Peyer's patch (tissue), 4 donors: ENCODE measurements at places on chromosomes 2 and 18. TPM values are rescaled to one million over a fixed set of nuclear protein-coding genes. Genes with fewer than 3 reads are reported as not detected.

ELAC1 gene
- 7.4 TPM for total RNA-seq

LRRC30 gene
- not detected for total RNA-seq

CAPN14 gene
- total RNA-seq: not detected

DNAJC5G gene
- total RNA-seq: not detected

C2orf92 gene
- 22.0 TPM for total RNA-seq

BCL11A gene
- total RNA-seq: 58.6 TPM

REG1B gene
- 70.8 TPM for total RNA-seq

IL36RN gene
- total RNA-seq: not detected

SP140 gene
- total RNA-seq: 10.6 TPM

UGT1A4 gene
- total RNA-seq: not detected

NEUROD1 gene
- 6.8 TPM for total RNA-seq

LYG1 gene
- total RNA-seq: 2.8 TPM

B3GNT2 gene
- 20.6 TPM for total RNA-seq

FTCDNL1 gene
- 1.9 TPM for total RNA-seq

UGT1A3 gene
- total RNA-seq: 6.3 TPM

SIX2 gene
- total RNA-seq: not detected

ANTXR1 gene
- 32.3 TPM for total RNA-seq

XIRP2 gene
- total RNA-seq: not detected

PELI1 gene
- total RNA-seq: 44.7 TPM

SETBP1 gene
- 3.3 TPM for total RNA-seq

AQP12B gene
- total RNA-seq: not detected

IL1RL1 gene
- 47.2 TPM for total RNA-seq

SCN1A gene
- not detected for total RNA-seq

SPHKAP gene
- not detected for total RNA-seq

NEU4 gene
- total RNA-seq: 73.3 TPM

SULT1C4 gene
- 5.8 TPM for total RNA-seq

POTEJ gene
- total RNA-seq: 1.7 TPM
